ENCODE measurements at places on chromosomes 6 and 20.

DNA sequence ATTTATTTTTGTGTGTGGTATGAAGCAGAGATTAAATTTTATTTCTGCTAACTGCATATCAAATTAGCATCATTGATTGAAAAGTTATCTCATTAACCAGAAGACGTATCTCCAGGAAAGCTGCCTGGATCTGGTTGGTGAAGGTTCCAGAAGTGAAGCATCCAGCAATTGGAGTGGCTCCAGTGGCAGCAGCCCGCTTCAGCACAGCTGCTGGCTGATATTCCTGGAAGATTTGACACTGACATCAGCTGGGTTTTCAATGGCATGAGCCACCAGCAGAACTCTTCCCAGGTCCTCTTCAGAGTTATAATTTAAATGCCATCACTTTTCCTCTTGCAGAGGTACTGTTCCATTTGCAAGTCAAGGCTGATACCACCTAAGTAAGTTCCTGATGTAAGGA is 363.5 kb downstream of the BCKDHB start:
- DNase-seq = no peak

DNA sequence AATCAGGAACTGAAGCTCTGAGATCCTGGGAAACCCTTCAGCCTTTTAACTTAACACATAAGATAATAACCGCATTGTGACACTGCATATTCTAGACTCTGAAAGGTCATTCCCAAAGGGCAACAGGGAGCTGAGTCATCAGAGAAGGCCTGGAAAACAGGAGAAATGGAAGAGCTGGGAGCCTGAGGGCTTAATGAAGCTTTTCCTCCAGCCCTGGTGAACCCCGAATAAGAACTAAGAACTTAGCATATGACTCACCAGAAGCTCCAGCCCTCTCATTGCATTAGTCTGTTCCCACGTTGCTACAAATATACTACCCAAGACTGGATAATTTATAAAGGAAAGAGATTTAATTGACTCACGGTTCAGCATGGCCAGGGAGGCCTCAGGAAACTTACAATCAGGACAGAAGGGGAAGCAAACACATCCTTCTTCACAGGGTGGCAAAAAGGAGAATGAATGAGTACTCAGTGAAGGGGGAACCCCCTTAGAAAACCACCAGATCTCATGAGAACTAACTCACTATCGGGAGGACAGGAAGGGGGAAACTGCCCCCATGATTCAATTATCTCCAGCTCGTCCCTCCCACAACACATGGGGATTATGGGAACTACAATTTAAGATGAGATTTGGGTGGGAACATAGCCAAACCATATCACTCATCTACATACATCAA is 648.5 kb downstream of the TFAP2A start:
- no peak for DNase-seq

GRCh38 chr20:39823224-39823623 is 861.1 kb downstream of the DHX35 start:
- no peak for DNase-seq

- DNase-seq = no peak
Measured at GRCh38 chr6:146560607-146561006, 17.0 kb downstream of the RAB32 start.

GRCh38 chr20:35648836-35649235 is 15.9 kb downstream of the CPNE1 start:
- no peak for DNase-seq

DNA sequence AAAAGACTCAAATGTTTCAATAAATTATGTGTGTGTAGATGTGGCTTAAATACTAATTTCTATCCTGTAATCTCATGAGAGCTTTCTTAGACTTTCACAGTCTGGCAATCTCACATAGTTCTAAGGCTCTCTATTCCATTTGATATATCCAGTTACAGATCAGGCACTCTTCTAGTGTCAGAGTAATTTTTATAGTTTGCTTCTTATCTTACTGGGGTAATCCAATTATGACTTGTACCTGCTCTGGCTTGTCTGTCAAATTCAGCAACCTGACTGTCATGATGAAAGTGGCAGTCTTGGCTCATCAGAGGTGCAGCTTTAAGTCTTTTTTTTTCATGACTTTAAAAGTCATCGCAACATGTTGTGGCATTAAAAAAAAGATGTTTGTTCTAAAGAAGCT is 513.2 kb upstream of the MAN1A1 start:
- no peak for DNase-seq

GRCh38 chr20:34098570-34098969 is 13.5 kb downstream of the EIF2S2 start:
- DNase-seq = no peak

DNA sequence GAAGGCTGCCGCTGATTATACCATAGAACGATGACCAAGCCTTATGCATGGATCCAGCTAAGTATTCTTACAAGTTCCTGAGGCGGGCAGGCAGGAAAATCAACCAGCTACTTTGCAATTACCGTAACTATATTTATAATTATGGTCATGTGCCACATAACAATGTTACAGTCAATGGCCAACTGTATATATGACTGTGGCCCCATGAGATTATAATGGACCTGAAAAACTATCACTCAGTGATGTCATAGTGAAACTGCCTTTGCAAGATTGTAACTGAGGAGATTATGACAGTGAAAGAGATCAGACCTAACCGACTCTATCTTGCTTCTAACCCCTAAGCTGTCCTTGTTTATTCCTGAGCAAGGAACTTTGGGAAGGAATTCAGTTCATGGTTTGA is 33.1 kb upstream of the FAM135A start:
- no peak for DNase-seq

GRCh38 chr6:120826253-120826652 is 508.0 kb downstream of the TBC1D32 start:
- no peak for DNase-seq

DNA sequence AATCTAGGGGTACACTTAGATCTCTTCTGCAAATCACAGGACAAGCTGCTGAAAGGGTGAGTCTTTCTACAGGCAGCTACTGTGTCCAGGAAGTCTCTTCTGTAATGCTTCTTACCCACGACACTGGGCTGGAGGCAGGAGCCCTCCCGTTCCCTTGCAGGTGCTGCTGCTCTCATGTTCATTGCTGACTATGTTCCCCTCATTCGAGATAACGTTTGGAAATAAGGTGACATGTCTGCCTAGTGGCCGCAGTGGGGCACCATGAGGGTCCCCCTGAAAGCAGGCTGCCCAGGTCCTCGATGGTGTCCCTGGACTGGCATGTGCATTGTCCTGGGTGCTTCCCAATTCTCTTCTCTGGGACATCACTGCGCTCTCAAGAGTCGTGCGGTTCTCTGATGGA is 74.7 kb downstream of the SYNJ2 start:
- no peak for DNase-seq

- no peak for DNase-seq
Measured at GRCh38 chr6:44624936-44625573, 237.5 kb downstream of the CDC5L start.

DNA sequence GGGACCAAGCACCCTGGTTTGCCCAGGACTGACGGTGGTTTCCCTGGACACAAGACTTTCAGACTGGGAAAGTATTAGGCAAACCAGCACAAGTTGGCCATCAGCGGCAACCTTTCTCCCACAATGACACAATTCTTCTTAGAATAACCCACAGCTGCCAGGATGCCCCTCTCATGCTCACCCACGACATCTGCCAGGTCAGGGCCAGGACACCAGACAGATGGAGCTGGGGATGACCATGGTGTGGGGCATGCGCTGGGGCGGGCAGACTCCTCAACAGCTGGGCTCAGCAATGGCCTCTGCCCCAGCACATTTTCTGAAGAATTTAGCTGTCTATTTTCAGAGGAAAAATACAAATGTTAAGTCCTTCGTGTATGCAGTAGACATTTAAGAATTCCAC is 226.4 kb downstream of the FNDC1 start:
- DNase-seq = no peak

- DNase-seq = no peak
Measured at GRCh38 chr20:62395311-62396242, 8.7 kb downstream of the RPS21 start.

- no peak for DNase-seq
Measured at GRCh38 chr6:31814677-31815024, 432 bp downstream of the HSPA1L start.

GRCh38 chr6:104638841-104639290 is 220.9 kb downstream of the HACE1 start:
- DNase-seq = no peak

DNA sequence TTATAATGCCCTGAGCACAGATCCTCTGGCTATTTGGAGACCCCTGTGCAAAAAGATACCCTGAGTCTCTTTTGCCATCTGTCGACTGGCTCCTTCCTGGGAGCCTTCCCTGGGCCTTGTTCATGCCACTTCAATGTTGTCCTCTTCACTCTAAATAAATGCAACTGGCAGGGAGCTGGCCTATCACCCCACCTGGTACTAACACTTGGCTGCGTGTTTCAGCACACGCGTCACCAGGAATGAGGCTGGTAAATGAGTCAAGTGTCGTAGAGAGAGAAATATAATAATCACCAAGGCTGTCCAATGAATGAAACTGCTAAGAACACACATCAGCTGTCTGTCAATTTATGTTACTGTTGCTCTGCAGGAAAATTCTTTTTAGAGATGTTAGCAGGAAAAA is 374.6 kb upstream of the JARID2 start:
- no peak for DNase-seq

DNA sequence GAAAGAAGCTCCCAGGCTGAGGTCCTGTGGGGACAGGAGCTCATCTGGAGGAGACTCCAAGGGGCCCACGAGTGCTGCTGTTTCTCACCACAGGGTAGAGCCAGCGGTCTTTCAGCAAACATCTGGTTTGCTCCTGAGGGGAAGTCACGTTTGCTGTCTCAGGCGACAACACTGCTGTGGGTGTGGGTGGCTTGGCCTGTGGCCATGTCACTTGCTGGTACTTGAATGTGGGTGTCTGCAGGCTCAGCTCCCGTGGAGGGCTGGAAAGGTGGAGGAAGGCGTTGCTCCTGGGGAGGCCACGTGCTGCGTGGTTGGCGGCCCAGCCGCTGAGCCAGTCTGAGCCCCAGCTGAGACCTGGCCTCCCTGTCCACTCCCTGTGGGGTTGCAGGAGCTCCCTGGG is 52.8 kb upstream of the MPC1 start:
- no peak for DNase-seq

DNA sequence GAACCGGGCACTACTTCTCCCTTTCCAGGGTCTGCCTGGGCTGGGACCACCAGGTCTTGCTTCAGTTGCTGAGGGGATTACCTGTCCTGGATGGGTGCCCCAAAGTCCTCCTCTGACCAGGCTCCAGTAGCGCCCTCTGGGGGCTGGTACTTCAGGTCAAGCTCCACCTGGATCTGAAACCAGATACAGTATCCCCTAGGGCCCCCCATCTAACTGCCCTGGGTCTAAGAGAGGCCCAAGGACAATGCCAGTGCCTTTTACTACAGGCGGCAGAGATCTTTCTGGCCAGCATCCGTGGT is 11.2 kb upstream of the SPAG4 start:
- no peak for DNase-seq

DNA sequence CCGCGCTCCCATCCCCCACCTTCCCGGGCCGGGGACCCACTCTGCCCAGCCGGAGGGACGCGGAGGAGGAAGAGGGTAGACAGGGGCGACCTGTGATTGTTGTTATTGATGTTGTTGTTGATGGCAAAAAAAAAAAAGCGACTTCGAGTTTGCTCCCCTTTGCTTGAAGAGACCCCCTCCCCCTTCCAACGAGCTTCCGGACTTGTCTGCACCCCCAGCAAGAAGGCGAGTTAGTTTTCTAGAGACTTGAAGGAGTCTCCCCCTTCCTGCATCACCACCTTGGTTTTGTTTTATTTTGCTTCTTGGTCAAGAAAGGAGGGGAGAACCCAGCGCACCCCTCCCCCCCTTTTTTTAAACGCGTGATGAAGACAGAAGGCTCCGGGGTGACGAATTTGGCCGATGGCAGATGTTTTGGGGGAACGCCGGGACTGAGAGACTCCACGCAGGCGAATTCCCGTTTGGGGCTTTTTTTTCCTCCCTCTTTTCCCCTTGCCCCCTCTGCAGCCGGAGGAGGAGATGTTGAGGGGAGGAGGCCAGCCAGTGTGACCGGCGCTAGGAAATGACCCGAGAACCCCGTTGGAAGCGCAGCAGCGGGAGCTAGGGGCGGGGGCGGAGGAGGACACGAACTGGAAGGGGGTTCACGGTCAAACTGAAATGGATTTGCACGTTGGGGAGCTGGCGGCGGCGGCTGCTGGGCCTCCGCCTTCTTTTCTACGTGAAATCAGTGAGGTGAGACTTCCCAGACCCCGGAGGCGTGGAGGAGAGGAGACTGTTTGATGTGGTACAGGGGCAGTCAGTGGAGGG is 2.8 kb downstream of the SOX4 start:
- no peak for DNase-seq

DNA sequence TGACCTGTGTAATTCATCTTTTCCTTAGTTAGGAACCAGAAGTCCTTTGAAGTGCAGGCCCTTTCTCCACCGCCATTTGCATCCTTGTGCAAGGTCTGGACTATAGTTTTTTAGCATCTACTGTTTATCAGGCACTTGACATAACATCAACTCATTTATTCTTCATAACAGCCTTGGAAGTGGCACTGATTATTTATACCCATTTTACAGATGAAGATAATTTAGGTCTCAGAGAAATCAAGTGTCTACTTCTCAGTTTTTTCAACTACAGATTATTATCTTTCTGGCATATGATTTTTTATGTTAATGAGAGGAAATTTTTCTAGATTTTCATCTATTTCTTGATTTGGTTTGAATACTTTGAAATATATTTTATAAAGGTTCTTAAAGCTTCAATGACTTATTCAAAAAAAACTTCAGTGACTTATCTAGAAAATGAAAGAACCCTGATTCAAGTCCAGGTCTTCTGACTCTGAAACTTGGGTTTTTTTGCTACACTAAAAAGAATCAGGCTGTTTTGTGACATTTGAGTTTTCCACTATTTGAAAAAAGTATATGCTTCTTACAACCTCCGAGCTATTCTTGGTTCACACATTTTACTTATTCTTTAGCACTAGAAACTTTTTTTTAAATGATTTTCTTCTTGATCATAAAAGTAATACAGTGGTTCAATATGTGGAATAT is 3.1 kb upstream of the UBE2J1 start:
- no peak for DNase-seq

- no peak for DNase-seq
Measured at GRCh38 chr6:129124347-129124746, 241.4 kb downstream of the LAMA2 start.

DNA sequence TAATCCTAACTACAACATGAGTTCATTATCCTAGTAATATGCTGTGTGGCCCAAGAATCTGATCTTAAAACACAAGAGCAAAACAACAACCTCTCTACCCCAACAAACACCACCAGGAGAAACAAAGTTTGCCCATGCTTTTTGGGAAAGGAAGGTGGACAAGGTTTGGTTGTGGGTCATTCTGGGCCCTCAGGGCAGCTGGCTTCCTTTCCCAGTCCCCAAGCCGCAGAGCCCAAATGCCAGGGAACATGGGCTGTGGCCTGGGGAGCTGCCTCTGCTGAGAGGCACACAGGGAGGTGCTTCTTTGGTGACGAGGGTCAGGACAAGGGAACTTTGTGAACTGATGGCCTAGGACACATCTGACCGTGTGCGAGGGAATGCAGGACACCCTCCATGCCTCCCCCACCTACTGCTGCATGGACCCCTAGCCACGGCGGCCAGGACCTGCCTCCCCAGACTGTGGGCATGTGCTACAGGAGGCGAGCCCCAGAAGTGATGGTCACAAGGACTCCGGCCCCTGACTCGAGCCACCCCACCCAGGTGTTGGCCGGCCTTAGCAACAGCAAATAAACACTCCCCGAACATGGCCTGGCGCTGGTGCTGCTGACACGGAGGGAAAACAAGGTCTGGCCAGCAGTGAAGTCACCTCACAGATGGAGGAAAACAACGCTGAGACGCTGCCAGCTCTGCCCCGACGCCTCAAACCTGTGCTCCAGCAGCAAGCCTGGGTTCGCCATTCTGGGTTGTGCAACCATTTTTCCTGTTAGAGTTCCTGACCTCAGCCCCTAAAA is 55.6 kb downstream of the RRBP1 start:
- no peak for DNase-seq

GRCh38 chr6:93927731-93928130 is 508.4 kb upstream of the EPHA7 start:
- no peak for DNase-seq
